ENCODE measurements at places on chromosomes 2 and 18. TPM values are rescaled to one million over a fixed set of nuclear protein-coding genes. Genes with fewer than 3 reads are reported as not detected.
A peak's percentile ranks its signal among the peaks of the same experiment; 100 is the strongest.

GRCh38 chr2:150224321-150224720, 263.1 kb downstream of the RND3 start:
- no peaks in the 10 kb centered on the region for H3K36me3 ChIP-seq
- no peak for DNase-seq
- H3K4me3 ChIP-seq = no peak overlapping the region
- no peaks in the 10 kb centered on the region for H3K4me1 ChIP-seq
- peaks cover 4% of the 10 kb centered on the region for H3K27me3 ChIP-seq
- H3K27ac ChIP-seq = no peak overlapping the region

DNA sequence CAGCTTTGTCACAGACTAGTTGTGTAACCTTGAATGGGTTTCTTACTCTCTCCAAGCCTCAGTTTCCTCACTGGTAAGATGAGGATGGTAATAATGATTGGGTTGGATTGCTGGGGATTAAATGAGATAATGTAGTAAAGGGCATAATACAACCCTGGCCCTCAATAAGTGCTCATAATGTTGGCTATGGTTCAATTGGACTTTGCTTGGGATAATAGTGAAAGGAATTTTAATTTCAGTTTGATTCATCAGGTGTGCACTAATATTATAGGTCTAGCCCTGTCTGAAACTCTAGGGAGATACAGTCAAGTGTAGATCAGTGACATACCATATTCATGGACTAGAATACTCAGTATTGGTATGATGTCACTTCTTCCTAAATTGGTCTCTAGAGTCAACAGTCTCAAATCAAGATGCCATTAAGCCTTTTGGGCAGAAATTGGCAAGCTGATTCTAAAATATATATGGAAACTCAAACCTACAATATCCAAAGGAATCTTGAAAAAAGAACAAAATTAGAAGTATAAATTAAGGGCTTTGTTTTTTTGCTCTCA, 161.4 kb downstream of the SMAD7 start:
- H3K36me3 ChIP-seq = peaks cover 32% of the 10 kb centered on the region
- no peak overlapping the region for H3K27ac ChIP-seq
- no peak overlapping the region for H3K4me3 ChIP-seq
- no peak for DNase-seq
- peaks cover 32% of the 10 kb centered on the region for H3K4me1 ChIP-seq
- H3K27me3 ChIP-seq = no peaks in the 10 kb centered on the region

DNA sequence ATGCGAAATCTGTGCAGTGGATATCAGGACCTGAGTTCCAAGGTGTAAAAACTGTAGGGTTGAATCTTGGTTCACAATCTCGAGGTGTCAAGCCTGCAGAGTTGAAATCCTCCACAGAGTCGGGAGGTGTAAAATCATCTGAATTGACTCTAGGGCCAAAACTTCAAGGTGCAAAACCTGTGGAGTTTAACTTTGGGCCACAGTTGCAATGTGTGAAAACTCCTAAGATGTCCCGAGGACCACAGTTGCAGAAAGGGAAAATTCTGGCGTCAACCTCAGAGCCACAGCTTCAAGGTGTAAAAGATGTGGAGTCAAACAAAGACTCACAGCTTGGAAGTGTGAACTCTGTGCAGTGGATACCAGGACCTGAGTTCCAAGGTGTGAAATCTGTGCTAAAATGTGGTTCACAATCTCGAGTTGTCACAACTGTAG, 9.8 kb upstream of the ZNF512 start:
- H3K36me3 ChIP-seq = no peaks in the 10 kb centered on the region
- no peak overlapping the region for H3K27ac ChIP-seq
- no peaks in the 10 kb centered on the region for H3K27me3 ChIP-seq
- H3K4me3 ChIP-seq = no peak overlapping the region

DNA sequence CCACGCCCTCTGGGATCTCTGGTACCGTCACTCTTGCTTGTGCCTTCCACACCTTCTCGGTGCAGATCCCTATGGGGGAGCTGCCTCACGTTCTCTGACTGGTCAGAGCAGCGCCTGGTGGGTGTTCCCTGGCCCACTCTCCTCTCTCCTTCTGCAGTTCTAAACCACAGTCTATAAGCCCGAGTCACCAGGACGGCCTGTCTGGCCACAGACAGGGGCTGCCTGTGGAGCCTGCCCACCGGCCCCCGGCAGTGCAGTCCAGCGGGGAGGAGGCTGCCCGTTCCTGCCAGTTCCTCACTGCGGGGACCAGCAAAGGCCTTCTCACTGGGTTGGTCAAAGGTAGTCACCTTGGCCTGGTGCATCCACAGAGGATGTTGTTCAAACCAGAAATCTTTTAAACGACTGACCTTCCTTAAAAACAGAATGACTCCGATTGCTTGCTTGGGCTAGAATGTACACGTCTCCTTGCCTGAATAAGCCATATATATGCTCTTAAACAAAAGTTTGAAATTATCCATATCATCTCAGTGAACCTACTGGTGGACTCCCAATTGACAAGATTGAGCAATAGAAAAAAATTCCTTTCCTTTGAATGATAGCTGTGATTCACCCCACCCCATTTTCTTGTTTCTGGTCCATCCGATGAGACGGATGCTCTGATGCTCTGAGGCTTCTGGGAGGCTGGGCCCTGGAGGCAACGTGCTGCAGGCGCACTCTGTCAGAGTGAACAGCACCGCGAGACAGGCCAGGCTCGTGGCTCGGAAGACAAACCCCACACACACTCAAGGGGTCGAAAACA, 61.2 kb downstream of the RALBP1 start:
- no peak for DNase-seq
- H3K4me3 ChIP-seq = no peak overlapping the region
- H3K4me1 ChIP-seq = peaks cover 23% of the 10 kb centered on the region
- H3K27ac ChIP-seq = no peak overlapping the region
- H3K36me3 ChIP-seq = peaks cover 53% of the 10 kb centered on the region

DNA sequence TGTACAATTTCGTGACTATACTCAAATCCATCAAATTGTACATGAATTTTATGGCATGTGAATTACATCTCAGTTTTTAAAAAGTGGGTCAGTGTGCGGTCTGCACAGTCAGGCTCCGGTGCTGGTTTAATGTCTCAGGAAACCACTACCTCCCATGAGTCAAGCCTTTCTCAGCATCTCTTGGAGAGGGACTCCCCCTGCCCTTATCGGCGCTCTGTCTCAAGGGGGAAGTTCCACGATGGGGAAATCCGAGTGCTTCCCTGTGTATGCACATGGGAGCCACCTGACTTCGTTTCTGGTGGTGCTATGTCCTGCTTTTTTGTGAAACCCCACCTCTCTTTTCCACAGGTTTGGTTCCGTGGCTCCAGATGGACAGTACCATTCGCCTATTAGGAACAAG, 72.5 kb downstream of the ACOXL start:
- H3K27ac ChIP-seq = no peak overlapping the region
- no peaks in the 10 kb centered on the region for H3K27me3 ChIP-seq
- no peaks in the 10 kb centered on the region for H3K36me3 ChIP-seq
- no peak overlapping the region for H3K4me3 ChIP-seq
- H3K4me1 ChIP-seq = peaks cover 2% of the 10 kb centered on the region

Gene RUFY4
- total RNA-seq = 0.10 TPM

- H3K4me1 ChIP-seq = peaks cover 41% of the 10 kb centered on the region
- peaks cover 8% of the 10 kb centered on the region for H3K36me3 ChIP-seq
- peak; percentile 80 for DNase-seq
These were observed 1.1 kb upstream of the KCTD1 start for GRCh38 chr18:26549263-26550094.

Gene PAX8
- 7.0 TPM for total RNA-seq

DNA sequence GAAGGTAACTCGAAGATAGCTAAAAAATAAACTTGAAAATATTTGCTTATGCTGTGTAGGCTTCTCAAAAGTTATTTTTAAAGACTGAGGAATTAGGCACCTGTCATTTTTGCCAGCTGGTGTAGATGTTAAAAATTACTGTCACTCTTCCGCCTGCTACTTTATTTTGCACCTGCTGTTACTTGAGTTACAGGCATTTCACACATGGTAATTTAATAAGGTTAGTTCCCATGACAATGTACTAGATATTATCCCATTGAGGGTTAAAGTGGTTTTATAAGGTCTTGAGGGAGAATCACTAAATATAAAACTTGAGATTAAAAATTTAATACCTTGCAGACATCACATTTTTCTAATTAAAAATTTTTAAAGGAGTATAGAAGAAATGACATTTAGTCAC, 26.6 kb downstream of the MYL1 start:
- no peaks in the 10 kb centered on the region for H3K27me3 ChIP-seq
- no peak for DNase-seq
- H3K4me3 ChIP-seq = no peak overlapping the region
- no peaks in the 10 kb centered on the region for H3K36me3 ChIP-seq

- peaks cover 6% of the 10 kb centered on the region for H3K36me3 ChIP-seq
- no peaks in the 10 kb centered on the region for H3K27me3 ChIP-seq
- H3K27ac ChIP-seq = no peak overlapping the region
These were observed 53.1 kb downstream of the TTC27 start for GRCh38 chr2:32680942-32681341.

GRCh38 chr2:176325732-176326131, 56.5 kb downstream of the MTX2 start:
- H3K36me3 ChIP-seq = no peaks in the 10 kb centered on the region
- no peak overlapping the region for H3K27ac ChIP-seq
- no peaks in the 10 kb centered on the region for H3K4me1 ChIP-seq
- H3K27me3 ChIP-seq = no peaks in the 10 kb centered on the region
- no peak overlapping the region for H3K4me3 ChIP-seq

GRCh38 chr2:8090748-8091700, 590.8 kb upstream of the ID2 start:
- H3K4me1 ChIP-seq = no peaks in the 10 kb centered on the region
- DNase-seq = no peak
- H3K36me3 ChIP-seq = no peaks in the 10 kb centered on the region

Gene ZSWIM2
- 0.28 TPM for total RNA-seq

Gene RNF152
- total RNA-seq = 58.2 TPM

Gene MC4R
- 6.6 TPM for total RNA-seq

Gene PPP1CB
- total RNA-seq = 161 TPM

- H3K36me3 ChIP-seq = no peaks in the 10 kb centered on the region
- no peaks in the 10 kb centered on the region for H3K27me3 ChIP-seq
- no peak overlapping the region for H3K4me3 ChIP-seq
- no peaks in the 10 kb centered on the region for H3K4me1 ChIP-seq
- no peak overlapping the region for H3K27ac ChIP-seq
These were observed 154.7 kb upstream of the CNTNAP5 start for GRCh38 chr2:123870206-123870880.

GRCh38 chr2:17540093-17540812, at the start of gene VSNL1:
VSNL1 (plus strand) TSS chr2:17540696; CDS start chr2:17592075, 51,379 bp downstream.
- peaks cover 23% of the 10 kb centered on the region for H3K4me1 ChIP-seq
- no peaks in the 10 kb centered on the region for H3K36me3 ChIP-seq
- DNase-seq = peak; percentile 89
- H3K4me3 ChIP-seq = peak within 1 kb of the TSS; percentile 65
- peak within 1 kb of the TSS; percentile 83 for H3K27ac ChIP-seq

Gene TSHZ1
- total RNA-seq = 23.7 TPM

DNA sequence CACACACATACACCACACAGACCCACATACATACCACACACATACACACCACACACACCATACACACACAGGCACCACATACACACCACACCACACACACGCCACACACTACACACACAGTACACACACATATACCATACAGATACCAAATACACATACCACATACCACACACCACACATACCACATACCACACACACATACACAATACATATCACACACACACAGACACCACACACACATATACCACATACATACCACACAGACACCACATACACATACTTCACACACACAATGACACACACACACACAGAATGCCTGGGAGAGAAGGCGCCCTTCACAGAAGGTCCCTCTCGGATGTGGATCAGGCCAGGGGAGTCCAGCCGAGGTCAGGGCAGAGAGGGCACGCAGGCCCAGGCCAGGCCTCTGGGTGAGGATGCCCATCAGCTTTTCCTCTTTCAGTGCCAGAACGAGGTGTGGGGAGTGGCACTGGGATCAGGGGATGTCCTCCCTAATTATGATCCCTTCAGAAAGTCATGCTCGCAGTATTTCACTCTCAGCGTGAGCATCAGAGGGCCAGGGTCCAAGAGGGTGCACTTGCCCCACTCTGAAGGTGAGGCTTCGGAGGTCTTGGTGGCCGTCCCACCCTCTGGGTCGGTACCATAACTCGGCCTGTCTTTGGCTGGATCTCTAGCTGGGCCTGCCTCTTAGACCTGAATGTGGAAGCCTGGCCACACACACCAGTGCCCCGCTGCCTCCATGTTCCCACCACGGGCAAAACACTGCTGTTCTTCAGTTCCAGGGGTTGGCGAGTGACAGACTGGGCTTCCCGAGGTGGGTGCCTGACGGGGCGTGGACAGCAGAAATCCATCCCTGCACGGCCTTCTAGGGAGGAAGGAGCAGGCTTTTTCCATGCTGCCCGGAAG, 70.6 kb upstream of the ODC1 start:
- H3K4me3 ChIP-seq = no peak overlapping the region
- no peaks in the 10 kb centered on the region for H3K4me1 ChIP-seq
- no peaks in the 10 kb centered on the region for H3K36me3 ChIP-seq
- no peak overlapping the region for H3K27ac ChIP-seq
- DNase-seq = no peak

DNA sequence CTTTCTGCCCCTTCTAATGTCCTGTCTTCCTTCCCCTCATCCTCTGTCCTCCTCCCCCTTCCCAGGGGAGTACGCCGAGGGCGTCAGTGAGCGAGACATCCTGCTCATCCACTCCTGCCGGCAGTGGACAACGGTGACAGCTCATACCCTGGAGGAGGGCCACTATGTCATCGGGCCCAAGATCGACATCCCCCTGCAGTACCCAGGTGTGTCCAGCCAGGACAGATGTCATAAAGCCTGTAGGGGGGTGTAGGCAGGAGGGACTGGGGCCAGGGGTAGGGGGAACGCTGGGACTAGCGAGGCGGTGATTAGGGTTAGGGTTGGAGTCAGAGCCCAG, 3.4 kb downstream of the GAREM2 start:
- H3K36me3 ChIP-seq = peaks cover 43% of the 10 kb centered on the region
- DNase-seq = no peak
- peaks cover 6% of the 10 kb centered on the region for H3K27me3 ChIP-seq
- no peak overlapping the region for H3K27ac ChIP-seq
- H3K4me1 ChIP-seq = peaks cover 65% of the 10 kb centered on the region

Gene RASGRP3
- total RNA-seq = 29.3 TPM

Gene HOXD3
- total RNA-seq = 11.2 TPM

DNA sequence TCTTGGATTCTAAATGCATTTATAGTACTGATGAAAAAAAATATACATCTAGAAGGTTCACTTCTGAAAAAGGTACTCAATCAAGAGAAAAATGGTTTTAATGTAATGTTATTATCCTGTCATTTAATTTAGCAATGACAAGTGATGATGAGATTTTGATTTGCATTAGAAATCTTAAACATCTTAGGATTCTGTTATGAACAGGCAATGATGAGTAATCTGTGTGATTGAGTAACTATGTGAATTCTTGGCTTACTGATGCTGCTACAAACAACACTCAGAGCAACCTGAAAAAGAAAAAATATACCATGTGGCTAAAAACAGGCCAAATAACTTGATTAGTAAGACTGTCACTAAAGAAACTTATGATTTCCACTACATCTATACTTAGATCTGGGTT, 30.1 kb downstream of the RBKS start:
- H3K4me3 ChIP-seq = no peak overlapping the region
- no peaks in the 10 kb centered on the region for H3K27me3 ChIP-seq
- no peaks in the 10 kb centered on the region for H3K4me1 ChIP-seq
- no peak overlapping the region for H3K27ac ChIP-seq
- no peak for DNase-seq

Gene MC5R
- total RNA-seq = 0.30 TPM

GRCh38 chr2:85410584-85411404, 628 bp upstream of the CAPG start:
- no peak for DNase-seq
- H3K27ac ChIP-seq = no peak overlapping the region
- H3K4me1 ChIP-seq = peaks cover 14% of the 10 kb centered on the region
- H3K4me3 ChIP-seq = no peak overlapping the region
